HT-29 (cell line): ENCODE measurements at places on chromosomes 11 and 22. TPM values are rescaled to one million over a fixed set of nuclear protein-coding genes. Genes with fewer than 3 reads are reported as not detected.

The TMEM191B gene
- 5.0 and 12.5 TPM in 2 replicates for total RNA-seq

The SDHAF2 gene
- total RNA-seq = 58.3 and 64.9 TPM in 2 replicates

The OR2D2 gene
- 0.37 TPM in 1 of 2 replicates, not detected in the other for total RNA-seq

The APOA4 gene
- not detected in 2 replicates for total RNA-seq

The OR10A2 gene
- total RNA-seq = not detected in 2 replicates

The FIBIN gene
- not detected in 2 replicates for total RNA-seq

The OR52H1 gene
- not detected in 2 replicates for total RNA-seq

The RIMBP3C gene
- 0.03 TPM in 1 of 2 replicates, not detected in the other for total RNA-seq

The TMEM45B gene
- total RNA-seq = 35.7 and 52.9 TPM in 2 replicates

The PTPRCAP gene
- 1.9 and 4.0 TPM in 2 replicates for total RNA-seq

The CHRDL2 gene
- not detected in 2 replicates for total RNA-seq

The OR51B4 gene
- total RNA-seq = not detected in 2 replicates

DNA sequence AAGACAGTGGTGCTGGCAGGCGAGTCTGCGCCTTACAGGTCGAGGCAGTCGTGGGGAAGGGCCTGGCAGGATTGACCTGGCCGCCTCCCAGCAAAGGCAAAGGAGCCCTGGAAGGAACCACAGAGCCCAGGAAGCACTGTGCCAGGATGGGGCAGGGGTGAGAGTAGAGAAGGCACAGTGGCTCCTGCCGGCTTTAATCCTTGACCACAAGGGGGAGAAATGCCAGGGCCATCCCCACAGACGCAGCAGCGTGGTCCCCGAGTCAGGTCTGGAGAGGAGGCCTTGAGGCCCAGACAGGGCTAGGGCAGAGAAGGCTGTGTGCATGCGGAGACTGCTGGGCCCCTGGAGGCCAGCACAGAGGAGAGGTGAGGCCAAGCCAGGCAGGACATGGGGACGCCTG is 9.9 kb upstream of the NDUFS8 start:
- peak; percentile 90 for DNase-seq

GRCh38 chr11:70312401-70313357 is 42.2 kb downstream of the PPFIA1 start:
- no peak for DNase-seq

DNA sequence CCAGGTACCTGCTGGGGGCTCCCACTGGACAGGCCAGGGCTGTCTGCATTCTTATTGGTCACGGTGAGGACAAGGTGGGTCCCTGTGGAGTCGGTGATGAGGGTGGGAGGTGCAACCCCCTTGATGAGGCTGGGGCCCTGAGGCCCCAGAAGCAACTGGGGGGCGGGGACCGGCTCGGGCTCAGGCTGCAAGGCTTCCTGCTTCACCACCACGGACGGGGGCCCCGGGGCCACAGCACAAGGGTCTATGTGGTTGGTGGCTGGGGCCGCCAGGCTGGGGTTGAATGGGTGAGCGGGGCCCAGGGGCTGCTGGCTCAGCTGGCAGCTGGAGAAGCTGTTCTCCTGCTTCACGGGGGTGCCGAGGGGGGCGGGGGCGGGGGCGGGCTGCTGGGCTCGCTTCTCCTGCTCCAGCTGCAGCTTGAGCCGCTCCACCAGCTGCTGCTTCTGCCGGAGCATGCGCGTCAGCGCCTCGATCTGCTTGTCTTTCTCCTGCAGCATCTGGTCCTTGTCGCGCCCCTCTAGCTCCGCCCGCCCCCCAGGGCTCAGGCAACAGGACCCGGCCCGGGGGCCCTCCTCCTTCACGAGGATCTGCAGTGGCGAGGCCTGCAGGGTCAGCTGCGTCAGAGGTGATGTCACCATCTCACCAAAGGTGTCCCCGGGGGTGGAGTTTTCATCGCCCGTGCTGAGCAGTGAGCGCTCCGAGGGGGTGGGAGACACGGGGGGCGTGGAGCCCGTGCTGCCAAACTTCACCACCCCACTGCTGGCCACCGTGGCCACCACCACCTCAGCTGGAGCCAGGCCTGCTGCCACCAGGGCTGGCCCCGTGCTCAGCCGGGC is 48.2 kb downstream of the SGSM3 start:
- no peak for DNase-seq

GRCh38 chr11:123742031-123742723 is 717 bp upstream of the ZNF202 start:
- DNase-seq = peak; percentile 5

DNA sequence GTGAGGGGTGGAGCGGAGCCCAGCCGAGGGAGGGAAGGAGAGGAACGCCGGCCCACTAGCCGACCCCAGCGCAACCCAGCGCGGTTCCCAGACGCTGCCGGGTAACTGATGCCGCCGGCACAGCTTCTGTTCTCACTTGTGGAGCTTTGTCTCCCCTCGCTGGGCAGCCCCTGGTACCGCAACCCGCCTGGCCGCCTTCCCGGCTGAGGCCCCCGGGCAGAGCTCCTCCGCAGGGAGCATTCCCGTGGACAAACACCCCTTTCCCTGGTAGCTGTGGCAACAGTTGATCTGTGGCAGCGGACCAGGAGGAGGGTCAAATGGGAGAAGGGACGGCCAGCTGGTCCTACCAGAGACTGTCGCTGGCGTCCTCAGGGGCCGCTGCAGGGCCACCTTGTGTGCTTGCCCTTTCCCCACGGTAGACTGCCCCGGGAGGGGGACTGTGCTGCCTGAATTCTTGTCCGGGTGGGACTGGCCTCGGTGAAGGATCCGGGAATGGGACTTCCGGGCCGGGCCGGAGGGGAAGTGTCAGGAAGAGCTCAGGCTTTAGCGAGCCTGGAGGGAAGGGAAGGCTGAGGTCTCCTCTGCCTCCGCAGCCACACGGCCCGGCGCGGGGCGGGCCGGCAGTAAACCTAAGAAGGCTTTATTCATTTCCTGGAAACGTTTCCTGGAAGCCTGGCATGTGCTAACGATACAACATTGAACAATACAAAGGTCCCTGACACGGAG is 468.0 kb downstream of the OPCML start:
- DNase-seq = peak; percentile 19

DNA sequence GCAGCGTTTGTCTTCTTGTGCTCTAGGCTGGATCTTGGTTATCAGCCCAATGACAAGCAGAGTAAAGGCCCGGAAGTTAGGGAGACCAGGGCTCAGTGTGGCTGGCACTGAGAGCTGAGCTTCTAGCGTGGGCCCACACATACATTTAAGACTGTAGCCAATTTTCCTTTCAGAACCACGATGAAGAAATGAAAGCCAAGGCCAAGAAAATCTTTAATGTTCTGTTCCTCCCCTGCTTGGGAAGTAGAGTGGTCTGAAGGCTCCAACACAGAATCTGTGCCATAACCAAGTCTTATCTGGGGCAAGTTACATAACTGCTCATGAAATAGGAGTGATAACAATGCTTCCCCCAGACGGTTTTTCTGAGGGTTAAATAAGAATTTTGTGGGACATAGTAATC is 4.7 kb upstream of the ST3GAL4 start:
- DNase-seq = no peak

- peak; percentile 84 for DNase-seq
Measured at GRCh38 chr11:45110562-45110961, 35.9 kb upstream of the PRDM11 start.

GRCh38 chr22:31897842-31898805 is 46.2 kb upstream of the YWHAH start:
- DNase-seq = no peak

DNA sequence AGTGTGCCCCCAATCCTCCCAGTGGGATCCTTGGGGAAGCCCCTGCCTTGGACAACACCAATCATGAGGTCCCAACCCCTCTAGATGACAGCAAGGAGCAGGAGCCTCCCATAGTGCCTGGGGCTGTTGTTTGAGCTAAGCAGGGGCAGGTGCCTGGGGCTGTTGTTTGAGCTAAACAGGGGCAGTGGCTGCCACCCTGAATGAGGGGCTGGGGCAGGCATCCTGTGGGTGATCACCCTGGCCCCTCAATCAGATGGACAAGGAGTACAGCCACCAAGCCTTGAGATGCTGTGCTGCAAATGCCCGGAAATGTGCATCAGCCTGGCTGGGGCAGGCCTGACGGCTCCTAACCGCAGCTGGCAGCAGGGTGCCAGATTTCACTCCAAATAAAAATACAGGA is 66.7 kb downstream of the MYEOV start:
- DNase-seq = no peak

DNA sequence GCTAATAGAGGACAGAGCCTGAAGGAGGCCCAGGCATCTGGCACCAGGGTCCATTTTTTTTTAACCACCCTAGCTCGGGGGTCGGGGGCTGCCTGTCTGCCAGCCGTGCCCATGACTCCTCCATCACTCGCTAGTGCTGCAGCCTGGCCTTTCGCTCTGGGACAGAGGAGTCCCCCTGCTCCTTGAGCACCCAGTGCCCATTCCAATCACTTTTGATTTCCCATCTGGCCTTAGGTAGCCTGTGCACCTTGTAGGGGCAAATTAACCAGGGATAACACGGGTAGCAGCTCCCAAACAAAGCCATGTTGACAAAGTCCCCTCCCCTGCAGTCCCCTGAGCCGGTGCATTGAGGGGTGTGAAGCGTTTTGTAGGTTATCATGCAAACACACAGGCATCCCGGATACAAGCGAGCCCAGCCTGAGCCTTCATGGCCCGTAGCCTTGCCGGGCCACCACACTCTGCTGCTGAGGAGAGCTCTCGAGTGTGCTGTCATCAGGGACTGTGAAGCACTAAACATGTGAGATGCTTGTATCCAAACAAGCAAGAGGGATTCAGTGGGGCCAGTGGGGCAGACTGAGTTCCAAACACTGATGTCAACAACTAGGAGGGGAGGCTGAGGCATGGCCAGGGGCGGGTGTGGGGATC is 208.7 kb downstream of the DSCAML1 start:
- no peak for DNase-seq

GRCh38 chr11:115126092-115126491 is 378.1 kb downstream of the CADM1 start:
- no peak for DNase-seq

DNA sequence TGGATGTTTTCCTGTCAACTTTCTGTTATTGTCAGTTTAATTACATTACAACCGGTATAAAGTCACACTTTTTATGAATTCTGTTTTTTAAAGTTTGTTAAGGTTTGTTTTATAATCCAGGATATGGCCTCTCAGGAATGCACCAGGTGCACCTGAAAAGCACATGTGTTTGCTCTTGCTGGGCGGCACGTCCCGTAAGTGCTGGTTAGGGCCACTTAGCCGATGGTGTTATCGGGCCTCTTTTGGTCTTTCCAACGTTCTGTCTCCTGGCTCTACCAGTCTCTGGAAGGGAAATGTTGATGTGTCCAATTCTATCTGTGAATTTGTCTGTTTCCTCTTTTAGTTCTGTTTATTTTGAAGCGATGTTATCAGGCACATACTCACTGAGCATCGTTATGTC is 695.7 kb downstream of the BRD1 start:
- DNase-seq = no peak

- no peak for DNase-seq
Measured at GRCh38 chr11:11414996-11415395, 61.9 kb upstream of the CSNK2A3 start.

DNA sequence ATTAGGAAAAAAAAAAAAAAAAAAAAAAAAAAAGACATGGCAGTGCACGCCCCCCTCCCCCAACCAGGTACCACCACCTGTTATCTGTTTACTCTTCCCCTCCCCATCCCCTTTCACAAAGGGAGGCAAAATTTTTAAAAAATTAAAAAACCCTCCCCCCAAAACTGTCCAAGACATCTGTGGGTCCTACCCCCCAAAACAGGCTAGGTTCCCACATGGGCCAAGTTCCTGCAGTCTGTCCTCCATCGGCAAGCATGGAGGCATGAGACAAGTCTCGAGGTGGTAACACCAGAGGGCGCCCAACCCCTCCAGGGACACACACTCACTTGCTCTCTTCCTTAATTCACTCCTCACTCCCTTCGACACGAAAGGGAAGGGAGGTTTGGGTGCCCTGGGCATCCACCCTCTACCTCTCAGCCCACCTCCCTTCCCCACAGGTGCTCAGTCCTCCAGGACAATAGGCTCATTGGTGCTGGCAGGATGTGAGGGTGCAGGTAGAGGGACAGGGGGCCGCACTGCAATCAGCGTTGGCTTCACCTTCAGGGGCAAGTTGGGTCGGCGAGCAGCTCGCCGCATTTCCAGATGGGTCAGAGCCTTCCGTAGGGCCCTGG is 2.2 kb upstream of the TUT1 start:
- DNase-seq = peak; percentile 88

DNA sequence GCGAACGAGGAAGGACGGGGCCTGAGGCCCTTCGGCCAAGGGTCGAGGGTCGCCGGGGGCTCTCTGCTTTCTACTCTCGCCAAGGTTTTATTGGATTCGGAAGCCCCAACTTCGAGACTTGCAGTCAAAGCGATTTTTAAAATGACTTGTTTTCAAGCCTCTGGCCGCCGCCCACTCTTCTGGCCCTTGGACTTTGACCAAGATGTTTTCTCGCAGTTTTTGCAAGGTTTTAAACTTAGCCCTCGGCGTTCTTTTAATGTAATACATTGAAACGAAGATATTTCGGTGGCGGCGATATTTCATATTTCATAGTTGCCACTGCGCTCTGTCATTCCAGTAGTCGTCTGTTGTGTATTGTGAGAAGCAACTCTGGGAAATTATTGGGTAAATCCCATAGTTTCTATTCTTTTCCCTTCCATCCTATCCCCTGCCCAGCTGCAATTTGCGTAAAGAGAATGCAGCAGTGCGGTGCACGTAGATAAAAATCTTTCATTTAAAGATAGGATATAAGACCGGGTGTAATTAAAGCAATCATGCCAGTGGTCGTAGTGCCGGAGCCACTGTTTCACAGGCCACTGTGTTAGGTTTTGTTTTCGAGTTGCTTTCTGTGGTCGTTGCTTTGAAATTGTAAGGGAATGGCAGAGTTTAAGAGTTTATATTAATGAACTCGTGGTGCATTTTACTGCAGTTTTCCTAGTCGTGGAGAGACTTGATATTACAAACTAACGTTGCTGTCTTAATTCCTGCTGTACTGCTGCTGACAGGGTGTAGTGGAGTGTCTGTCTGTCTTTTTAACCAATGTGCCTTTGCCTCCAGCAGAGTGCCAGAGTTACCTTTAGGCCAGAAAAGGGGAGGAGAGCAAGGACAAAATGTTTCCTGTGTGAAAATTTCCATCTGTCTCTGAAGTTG is 702 bp downstream of the BIRC2 start:
- DNase-seq = peak; percentile 72

GRCh38 chr11:28621753-28622152 is 513.6 kb downstream of the METTL15 start:
- no peak for DNase-seq

DNA sequence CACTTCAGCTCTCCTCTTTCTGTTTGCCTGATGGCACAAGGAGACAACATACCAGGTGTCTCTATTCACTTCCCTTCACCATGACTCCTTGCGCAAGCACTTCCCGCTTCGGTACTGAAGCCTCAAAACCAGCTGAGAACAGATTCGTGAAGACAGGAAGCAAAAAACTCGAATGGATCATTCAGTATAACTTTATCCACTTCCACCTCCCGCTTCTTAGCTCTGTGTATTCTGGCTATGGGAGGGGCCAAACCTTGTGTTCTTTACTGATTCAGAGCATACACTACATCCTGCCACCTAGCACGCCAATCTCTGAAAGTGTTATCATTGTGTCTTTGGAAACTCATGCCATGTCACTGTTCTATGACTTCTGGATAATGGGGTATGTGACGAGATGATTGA is 62.2 kb upstream of the ADA2 start:
- DNase-seq = no peak

GRCh38 chr11:75706260-75706729 is 11.3 kb upstream of the MOGAT2 start:
- DNase-seq = peak; percentile 93

- no peak for DNase-seq
Measured at GRCh38 chr11:109604481-109605400, 182.8 kb downstream of the C11orf87 start.
